ENCODE measurements at places on chromosomes 7 and 10.

GRCh38 chr7:107045195-107045960 lies 873 bp downstream of the PRKAR2B start:
- DNase-seq = no peak

DNA sequence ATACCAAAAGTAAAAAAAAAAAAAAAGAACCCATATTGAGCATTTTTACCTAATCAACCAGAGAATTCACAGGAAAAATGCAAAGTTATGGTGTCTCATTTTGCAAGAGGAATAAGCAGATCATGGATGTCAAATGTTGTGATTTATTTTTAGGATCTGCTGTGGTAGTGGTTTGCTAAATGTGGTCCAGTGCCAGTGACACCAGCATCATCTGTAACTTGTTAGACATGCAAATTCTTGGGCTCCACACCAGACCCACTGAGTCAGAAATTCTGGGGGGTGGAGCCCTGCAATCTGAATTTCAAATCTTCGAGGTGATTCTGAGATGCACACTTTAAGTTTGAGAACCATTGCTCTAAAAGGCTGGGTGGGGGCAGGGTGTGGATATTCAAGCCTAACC lies 30.1 kb upstream of the ZEB1 start:
- no peak for DNase-seq

DNA sequence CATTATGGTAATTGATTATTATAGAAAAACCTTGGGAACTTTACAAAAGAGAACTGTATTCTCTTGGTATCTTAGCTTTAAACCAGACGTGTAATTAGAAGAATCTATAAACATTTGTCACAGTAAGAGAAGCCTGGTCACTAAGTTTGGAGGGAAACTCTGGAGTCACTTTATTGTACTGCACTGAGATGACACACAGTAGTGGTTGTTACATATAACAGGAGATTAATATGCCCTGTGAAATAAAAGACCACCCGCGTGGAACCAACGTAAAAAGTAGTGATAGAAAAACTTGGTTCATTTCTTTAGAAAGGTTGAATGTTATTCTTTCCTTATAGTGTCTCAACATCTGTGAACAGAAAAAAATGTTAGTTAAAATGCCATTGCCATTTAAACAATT lies 416.1 kb downstream of the MDFIC start:
- no peak for DNase-seq

- DNase-seq = no peak
These were observed 58.6 kb downstream of the JMJD1C start for GRCh38 chr10:63407136-63407662.

DNA sequence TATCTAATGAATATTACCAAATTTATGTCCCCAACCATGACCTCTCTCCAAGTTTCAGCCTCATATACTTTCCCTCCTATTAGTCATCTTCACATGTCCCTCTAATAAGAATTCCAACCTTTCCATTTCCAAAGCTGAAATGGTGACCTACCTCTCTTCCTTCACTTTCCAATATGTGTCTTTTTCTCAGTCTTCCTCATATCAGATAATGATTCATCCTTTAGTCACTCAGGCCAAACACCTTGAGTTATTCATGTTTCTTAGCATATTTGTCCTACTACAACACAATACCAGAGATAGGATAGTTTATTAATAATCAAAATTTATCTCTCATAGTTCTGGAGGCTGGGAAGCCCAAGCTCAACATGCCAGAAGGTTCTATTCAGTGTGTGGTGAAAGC lies 318.5 kb upstream of the ZWINT start:
- no peak for DNase-seq

- DNase-seq = no peak
These were observed 4.0 kb upstream of the TAS2R40 start for GRCh38 chr7:143217806-143218205.

DNA sequence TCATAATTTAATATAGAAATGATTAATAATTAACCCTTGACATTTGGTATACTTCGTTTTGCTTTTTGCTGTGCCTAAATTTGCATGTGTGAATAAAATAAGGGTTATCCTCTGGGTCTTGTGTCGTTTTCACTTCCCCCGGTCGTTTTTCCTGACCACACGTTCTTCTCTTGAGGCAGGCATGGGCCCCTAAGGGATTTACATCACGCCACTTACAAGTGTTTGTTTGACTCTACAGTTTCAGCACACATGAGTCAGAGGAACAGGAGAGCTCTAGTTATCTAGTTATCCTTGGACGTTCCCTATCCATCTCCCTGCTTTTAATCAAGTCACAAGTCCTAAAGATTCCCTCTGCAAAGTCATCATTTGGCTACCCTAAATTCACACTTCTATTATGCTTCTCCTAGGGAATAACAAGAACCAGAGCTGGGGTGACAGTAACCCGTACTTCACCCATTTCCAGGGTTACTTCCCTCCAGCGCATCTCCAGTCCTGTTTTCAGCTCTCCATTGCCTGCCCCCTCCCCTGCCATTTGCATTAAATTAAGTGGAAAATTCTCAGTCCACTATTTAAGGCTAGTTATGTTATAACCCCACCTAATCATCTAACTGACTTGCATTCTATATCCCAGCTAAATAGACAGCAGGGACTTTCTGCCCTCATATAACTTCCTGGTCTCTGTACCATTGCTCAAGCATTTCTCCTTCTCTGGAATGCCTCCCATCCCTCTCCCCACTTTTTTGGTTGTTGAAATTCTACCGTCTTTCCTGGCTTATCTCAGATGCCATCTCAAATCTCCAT lies 206.9 kb downstream of the PTEN start:
- no peak for DNase-seq
